DMS153 (cell line): ENCODE measurements at places on chromosomes 11 and 22.

DNA sequence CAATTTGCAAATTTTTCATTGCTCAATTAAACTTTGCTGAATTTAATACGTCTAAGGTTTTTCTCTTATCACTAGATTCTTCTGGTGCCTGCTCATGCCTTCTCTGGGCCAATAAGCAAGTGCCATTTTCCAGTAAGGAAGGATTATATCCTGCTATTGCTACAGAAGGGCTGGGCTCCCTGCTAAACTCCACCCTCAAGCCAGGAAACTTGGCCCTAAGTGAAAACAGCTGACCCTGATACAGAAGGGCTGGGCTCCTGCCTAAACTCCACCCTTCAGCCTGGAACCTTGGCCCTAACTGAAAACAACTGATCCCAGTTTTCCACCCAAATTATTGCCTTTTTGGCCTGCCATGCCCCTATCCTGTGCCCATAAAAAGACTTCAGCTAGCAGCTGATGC is 385.3 kb downstream of the DYNC2H1 start:
- no peak for DNase-seq

DNA sequence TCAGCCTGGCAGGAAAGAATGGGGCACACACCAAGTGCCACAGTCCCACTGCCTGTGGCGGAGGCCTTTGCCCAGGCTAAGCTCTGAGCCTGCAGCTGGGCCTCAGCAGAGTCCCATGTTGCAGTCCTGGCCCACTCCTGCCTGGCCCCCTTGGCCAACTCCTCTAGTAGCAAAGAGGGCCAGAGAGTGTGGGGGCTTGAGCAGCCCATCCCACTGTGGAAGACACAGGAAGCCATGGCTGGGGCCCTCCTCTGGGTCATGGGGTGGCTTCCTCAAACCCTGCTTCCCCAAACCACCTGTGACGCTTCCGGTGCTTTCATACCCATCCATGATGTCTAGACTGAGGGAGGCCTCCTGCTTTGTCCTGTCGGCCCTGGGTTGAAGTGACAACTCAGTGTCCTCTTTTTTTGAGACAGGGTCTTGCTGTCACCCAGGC is 5.8 kb downstream of the RPS19BP1 start:
- no peak for DNase-seq

DNA sequence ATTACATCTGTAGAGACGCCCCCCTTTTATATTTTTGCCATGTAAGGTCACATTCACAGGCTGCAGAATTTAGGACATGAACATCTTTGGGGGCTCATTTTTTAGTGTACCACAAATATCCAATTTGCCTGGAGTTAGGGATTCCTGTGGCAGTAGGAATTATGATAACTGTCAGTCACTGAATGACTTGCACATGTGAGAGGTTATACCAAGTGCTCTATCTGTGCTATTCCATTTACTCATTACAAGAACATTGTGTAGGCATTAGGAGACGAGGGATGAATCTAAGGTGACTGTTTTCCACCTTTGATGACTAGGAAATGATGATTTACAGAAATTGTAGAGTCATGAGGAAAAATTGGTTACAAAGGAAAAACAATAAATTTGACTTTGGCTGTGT is 79.3 kb downstream of the LIF start:
- no peak for DNase-seq

- no peak for DNase-seq
Measured at GRCh38 chr11:76642341-76642740, 28.2 kb downstream of the LRRC32 start.

- DNase-seq = no peak
Measured at GRCh38 chr11:93775289-93775688, 8.8 kb upstream of the MED17 start.

GRCh38 chr11:121909596-121909995 is 206.4 kb downstream of the BLID start:
- DNase-seq = no peak

GRCh38 chr11:75765116-75765515 is 3.5 kb upstream of the DGAT2 start:
- DNase-seq = no peak

- DNase-seq = peak; percentile 75
Measured at GRCh38 chr22:39947220-39948216, 12.7 kb upstream of the TMA7B start.

DNA sequence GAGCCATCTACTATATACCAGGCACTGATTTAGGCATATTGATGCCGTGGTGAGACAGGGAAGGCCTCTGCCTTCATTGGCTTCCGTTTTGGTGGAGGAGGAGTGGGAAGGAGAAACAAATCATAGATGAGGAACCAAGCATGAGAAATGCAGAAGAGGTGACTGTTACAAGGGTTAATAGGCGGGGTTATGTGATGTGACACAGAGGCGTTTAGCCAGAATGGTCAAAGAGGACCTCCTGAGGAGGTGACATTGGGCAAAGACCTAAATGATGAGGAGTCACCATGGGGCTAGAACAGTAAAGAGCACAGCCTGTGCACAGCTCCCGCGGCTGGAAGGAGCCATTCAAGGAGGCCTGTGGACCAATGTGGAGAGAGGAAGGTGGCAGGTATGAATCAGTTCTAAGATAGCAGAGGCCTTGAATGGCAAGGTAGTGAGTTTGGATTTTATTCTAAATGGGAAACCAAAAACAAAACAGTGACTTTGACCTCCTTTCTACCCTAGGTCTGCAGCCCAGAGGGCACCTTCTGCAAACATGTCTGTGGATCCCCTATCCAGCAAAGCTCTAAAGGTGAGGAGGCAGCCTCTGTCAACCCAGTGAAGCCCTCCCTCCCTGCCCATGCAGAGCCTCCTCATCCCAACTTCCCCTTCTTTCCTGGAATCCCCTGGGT is 11.7 kb downstream of the MAFF start:
- DNase-seq = no peak

- peak; percentile 93 for DNase-seq
Measured at GRCh38 chr11:47355283-47356128, 3.0 kb upstream of the MYBPC3 start.

- DNase-seq = no peak
Measured at GRCh38 chr22:47779474-47779873, 1017.0 kb downstream of the TBC1D22A start.

- DNase-seq = no peak
Measured at GRCh38 chr22:20889025-20889704, 28.0 kb upstream of the CRKL start.

DNA sequence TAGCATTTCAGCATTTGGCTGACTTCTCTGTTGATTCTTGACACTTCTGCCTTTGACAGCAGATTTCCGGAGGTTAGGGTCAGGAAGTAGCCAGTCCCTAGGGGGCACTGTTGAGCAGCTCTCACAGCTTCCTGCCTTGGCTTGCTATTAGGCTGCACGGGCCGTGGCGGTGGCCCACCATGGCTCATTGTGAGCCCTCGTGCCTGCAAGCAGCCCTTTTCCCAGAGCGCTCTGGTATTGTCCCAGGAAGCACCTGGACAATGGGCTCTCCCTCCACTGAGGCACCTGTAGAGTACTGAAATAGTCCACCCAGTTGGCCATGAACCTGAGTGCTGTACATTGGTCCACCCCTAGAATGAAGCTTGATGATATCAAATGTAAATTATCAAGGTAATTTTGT is 100.2 kb upstream of the GAL start:
- no peak for DNase-seq

DNA sequence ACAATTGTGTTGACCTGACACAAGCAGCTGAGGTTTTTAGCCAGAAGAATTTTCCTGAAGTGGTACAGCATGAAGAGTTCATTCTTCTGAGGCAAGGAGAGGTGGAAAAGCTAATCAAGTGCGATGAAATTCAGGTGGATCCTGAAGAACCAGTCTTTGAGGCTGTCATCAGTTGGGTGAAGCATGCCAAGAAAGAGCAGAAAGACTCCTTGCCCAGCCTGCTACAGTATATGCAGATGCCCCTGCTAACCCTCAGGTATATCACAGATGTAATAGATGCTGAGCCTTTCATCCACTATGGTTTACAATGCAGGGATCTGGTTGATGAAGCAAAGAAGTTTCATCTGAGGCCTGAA is 12.9 kb upstream of the SCARF2 start:
- no peak for DNase-seq

GRCh38 chr11:111236383-111236782 is 9.1 kb upstream of the POU2AF2 start:
- no peak for DNase-seq

DNA sequence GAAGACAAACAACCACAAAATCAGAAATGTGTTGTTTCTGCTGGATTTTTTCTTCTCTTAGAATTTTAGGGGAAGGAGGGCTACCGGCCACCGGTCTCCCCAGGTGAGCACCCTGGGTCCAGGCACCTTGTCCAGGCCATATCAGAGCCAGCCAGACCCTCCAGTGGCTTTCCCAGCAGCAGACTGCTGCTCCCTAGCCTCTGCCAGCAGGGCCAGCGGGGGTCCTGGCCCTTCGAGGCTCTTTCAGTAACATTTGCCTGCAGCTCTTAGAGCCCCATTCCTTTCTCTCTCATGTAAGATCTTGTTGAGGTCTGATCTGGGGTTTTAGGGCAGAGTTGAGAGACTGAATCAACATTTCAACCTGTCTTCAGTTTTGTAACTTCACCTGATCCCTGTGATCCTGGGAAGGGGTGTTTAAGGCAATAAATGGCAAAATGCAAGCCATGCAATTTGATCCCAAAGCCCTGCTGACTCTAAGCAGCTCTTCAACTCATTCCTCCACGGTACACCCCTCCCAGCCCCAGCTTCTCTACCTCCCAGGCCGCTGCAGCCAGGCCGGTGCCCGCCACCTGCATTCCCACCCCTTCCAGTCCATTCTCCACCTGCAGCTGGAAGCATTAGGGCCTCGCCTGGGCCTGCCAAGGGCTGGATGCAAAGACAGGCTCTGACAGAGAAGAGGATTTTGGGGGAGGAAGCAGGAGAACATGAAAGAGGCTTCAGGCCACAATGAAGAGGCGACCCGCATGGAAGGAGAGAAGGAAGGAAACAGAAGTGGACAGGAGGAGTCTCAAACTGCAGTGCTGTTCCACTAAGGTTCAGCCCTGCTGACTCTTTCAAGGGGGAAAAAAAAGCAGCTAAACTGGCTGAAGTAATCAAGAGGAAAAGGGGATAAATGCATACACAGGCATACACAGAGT is 113.0 kb upstream of the FGF3 start:
- DNase-seq = no peak

DNA sequence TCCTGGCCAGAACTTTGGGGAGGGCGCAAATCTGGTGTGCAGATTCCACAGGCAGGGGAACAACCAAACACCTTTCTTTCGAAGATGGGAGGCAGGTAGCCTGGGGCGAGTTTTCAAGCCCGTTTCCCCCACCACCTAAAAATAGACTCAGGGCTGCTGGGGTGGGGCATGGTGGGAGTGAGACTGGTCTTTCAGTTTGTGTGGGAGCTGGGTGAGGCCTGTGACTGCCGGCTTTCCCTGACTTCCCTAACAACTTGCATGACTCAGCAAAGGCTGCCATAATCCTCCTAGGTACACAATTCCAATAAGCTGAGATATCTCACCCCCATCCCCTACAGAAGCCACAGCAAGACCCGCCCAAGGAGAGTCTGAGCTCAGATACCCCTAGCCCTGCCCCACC is 4.3 kb upstream of the OR5B12 start:
- DNase-seq = no peak

GRCh38 chr11:88508759-88509581 is 171.4 kb upstream of the CTSC start:
- DNase-seq = no peak

DNA sequence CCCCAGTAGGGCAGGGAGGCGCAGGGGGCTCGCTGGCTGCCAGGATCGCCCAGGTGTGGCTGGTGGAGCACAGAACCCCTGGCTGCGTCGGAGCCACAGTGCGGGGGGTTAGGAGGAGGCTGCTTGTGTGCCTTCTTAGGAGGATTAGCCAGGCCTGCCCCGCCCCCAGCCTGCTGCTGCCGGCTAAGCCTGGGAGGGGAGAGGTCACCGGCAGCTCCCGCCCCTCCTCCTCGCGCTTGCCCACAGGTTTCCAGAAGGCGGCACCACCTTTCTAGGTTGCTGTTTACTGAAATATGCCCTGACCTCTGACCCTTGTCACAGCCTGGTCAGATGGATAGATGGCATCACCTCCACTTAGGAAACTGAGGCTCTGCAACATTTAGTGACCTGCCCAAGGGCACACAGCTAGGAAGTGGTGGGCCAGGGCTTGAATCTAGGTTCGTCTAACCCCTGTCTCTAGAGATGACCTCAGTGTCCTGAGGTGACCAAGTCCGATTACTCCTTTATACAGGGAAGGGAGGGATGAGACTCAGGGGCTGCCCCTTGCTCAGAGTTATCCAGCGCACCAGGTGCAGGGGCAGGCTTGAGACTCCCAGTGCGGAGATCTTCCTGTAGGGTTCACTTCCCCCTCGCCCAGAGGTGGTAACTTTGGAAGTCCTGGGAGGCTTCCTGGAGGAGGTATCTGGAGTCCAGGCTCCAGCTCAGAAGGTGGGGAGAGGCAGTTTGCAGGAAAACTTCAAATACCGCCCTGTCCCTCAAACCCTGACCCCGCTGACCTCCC is 44.0 kb downstream of the MYO7A start:
- DNase-seq = no peak

GRCh38 chr11:54558407-54558806 is 45.4 kb downstream of the OR4C46 start:
- no peak for DNase-seq

DNA sequence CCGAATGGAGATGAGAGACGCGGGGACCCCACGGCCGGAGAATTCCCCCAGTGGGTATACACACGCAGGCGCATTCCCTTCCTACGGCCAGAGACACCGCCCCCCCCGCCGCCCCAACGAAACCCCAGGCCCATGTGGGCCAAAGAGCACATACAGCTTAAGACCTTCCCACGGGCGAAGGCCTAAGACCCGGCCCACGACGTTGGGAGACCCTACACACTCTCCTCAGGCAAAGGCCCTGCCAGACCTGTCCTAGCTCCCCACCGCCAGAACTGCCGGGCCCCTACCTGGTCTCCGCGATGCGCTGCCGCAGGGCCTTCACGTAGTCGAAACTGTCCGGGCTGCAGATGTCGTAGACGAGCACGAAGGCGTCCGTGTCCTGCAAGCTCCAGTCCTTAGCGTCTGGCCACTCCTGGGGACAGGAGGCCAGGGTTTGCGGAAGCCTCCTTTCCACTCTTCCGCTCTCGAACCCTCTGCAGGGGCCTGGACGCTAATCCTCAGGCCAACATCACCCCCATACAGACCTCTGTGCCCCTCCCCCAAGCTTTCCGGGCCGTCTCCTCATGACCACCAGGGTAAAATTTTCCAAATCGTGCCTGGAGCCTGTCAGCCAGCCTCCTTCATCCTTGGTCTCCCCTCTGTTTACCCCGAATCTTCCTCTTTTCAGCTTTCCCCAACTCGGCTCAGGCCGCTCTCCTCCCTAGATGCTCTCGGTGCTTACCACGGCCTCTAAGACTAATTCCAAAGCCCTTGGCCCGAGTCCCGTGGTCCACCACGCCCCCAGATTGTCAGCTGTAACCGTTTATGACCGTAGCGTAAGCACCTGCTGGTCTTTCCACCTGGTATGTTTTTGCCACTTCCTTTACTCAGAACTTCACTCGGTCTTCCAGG is 1.7 kb downstream of the RASL10A start:
- DNase-seq = no peak

- DNase-seq = no peak
Measured at GRCh38 chr11:128628325-128628673, 40.9 kb upstream of the ETS1 start.

DNA sequence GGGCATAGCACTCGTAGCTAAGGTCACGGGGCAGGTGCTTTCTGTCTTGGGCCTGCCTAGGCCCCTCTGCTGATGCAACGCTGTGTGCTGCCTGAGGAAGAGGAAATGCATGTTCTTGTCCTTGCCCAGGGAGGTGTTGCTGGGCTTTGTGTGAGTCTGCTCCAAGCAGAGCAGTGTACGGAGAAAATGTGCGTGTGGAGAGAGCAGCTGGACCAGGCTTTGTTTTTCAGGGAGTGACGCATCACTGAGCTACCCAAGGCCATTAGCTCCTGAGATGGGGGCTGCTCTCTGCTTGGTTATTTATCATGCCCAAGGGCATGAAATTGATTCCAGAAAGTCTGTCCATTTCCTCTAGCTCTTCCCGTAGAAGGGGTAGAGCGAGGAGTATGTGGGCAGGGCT is 82.9 kb upstream of the THY1 start:
- DNase-seq = no peak
